IPS DF 6.9 (cell line): ENCODE measurements at places on chromosomes 1 and 21.
A peak's percentile ranks its signal among the peaks of the same experiment; 100 is the strongest.

- peak; percentile 13 for DNase-seq
Observed at GRCh38 chr1:73998348-73998959, 199.5 kb downstream of the LRRIQ3 start.

- DNase-seq = no peak
Observed at GRCh38 chr1:107643766-107644165, 321.2 kb downstream of the VAV3 start.

DNA sequence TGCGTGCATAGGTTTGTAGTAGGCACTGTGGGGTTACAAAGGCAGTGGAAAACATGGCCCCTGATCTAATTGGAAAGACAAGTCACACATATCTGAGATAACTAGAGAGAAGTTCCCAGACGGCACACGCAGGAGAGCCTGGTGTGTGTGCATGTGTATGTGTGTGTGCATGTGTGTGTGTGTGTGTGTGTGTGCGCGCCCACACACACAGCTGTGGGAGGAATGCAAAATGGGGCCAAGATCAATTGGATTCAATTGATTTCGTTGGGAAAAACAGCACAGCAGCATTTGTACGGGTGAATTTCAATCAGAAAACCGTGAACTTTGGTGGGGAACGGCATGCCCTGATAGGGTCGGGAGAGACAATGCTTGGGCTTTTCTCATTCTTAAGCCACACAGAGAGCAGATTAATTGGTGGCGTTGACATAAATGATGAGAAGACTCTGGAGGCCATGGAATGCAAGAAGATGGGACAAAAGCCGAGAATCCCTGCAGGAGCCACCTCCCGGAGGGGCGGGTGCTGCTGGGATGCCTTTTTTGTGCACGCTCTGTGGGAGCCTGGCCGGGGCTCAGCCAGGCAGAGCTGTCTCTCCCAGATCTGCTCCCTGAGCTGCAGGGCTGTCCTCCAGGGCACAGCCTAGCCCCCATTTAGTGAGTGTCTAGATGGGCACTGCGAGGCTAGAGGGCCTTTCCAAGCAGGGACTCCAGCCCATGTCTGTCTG lies 322.0 kb downstream of the CAMTA1 start:
- DNase-seq = no peak

DNA sequence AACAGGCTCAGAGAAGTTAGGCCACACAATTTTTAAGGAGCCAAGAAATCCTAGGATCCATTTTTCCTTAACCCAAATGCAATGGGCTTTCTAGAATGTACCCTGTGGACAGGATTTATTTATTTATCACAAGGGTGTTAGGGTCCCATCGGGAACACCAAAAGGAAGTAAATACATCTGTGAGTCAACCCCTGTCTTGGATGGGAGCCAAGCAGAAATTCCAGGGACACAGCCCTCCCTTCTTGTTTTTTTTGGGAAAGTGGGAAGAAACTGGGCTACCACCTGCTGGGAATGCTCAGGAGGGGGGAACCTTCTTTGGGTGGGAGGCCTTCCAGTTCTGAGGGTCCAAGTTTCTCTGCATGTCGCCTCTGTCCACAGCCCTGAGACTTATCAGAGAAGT lies 1.3 kb downstream of the CRNN start:
- DNase-seq = no peak

DNA sequence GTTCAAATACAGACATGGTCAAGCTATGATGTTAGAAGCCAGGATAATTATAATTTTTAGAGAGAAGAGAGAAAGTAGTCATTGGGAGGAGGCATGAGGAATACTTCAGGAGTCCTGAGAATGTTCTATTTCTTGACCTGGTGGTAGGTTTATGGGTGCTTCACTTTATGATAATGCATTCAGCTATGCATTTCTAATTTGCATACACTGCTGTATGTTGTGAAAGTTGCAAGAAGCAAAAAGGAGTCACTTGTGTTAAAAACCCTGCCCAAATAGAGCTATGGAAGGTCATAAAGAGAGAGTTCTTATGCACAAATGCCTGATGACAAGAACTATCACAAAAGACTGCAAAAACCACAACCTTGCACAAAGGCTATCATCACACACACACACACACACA lies 45.3 kb downstream of the APCS start:
- DNase-seq = no peak

GRCh38 chr1:170340308-170340707 lies 191.7 kb upstream of the GORAB start:
- no peak for DNase-seq

DNA sequence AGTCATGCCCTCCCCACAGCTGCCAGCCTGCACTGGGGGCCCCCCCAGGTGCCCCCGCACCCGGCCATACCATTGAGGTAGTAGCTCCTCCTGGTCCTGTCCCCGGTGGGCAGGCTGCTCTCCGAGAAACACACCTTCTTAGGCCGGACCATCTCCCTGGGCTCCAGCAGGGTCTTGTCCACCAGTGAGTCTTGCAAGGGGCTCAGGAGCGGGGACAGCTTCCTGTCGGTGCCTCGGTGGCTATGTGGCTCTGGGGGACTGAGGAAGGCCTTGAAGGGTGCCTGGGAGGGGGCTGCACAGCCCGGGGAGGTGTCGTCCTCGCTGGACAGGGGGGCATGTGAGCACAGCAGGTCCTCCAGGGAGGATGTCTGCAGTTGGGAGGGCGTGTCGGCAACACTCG lies 12.9 kb upstream of the FTCD start:
- DNase-seq = no peak

DNA sequence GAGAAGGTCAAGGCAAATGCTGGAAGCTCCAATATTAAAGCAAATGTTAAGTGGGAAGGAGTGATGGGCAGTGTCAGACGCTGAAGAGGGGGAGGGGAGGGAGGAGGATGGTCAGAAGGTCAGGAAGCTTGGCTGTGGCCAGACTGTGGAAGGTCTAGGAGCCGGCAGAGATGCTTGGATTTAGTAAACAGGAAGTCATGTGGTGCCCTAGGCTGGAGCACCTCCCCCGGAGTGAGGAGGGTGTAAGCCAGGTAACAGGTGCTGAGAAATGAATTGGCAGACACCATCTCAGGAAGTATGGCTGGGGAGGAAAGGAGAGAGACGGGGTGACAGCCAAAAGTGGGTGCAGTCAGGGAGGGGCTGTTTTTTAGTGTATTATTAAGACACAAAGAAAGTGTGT lies 17.7 kb downstream of the CSMD2 start:
- DNase-seq = no peak

GRCh38 chr1:247300491-247301175 lies 31.0 kb downstream of the ZNF496 start:
- DNase-seq = no peak
